ENCODE measurements at places on chromosomes 1 and 21.

- no peak for DNase-seq
Observed at GRCh38 chr1:32508761-32509160, 30.5 kb upstream of the ZBTB8A start.

DNA sequence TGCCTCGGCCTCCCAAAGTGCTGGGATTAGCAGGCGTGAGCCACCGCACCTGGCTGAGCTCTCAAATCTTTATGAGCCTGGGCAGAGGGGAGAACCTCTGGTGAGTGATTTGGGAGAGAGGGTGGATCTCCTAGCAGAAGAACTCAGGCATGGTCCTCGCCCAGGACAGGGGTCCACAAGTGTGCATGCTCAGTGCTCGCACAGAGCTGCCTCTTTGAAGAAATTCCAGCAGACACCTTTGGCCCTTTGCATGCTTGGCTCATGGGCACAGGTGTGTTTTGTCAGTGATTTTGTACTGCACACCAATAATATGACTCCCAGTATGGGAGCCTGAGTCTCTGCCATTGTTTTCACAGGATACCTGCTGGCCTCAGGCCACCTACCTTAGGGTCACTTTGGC, 11.8 kb upstream of the PRAMEF12 start:
- no peak for DNase-seq

DNA sequence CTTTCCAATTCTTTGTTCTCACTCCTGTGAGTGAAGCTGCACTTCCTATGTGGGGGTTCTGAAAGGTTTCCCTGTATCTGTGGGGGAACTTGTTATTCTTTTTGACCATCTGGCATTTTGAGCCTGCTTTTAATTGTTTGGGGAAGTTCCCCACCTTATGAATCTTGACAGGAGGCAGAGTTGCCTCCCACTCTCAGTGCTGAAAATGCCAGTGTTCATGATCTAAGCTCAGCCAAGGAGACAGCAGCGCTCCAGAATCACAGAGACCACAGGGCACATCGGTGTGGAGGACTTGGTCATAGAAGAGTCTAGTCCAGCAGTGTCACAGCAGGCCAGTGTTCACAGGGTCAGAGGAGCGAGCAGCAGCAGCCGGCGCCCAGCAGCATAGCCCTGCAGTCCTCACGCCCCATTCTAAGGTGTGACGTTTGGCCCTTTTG, 63.8 kb upstream of the PRDX6 start:
- DNase-seq = no peak

DNA sequence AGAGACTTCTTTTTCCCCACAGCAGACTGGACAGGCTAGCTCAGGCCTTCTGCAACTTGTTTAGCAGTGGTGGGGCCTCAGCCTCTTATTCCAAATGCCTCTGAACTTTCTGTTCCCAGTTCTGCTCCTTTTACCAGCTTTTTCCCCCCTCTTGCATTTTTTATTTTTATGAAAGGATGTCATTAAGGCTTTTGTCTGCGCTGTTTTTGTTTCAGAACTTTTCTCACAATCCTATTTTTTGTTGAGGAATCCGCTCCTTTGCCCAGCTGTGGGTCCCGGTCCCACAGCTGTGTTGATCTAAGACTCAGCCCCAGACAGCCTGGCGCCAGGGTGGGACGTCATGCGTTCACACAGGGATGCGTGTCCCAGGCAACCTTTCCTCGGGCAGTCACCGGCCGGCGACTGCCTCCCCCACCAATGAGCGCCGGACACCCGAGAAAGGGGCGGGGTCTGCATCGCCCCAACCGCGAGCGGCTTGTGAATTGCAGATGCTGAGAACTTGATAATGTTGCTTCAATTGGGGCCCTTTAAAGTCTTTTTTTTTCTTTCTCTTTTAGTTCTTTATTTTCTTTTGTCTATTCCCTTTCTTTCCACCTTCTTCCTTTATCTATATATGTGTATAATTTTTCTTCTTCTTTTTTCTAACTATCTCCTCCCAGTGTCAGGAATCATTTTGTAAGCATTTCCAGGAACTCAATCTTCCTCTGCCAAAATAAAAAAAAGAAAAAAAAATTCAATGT, 3.0 kb upstream of the ID3 start:
- peak; percentile 94 for DNase-seq

Data from SK-N-DZ (cell line).